ENCODE measurements at places on chromosomes 16 and 17.

GRCh38 chr17:71383091-71383490, 737.7 kb upstream of the SOX9 start:
- DNase-seq = no peak

DNA sequence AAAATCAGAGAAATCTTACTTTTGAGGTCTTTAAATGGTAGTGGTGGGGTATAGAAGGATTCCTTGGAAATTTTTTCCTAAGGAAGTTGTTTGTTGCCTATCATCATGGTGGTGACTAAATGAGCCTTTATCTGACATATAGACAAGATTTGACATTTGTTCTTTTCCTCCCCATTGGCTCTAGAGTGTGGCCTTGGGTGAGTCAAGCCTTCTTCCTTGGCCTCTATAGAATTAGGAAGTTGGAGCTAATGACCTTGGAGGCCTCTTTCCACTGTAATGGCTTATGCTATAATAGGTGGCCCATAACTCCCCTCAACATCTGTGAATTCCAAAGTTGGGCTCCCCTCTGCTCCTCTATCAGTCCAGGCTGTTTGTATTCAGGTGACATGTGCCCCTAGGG, 79.1 kb upstream of the HNF1B start:
- DNase-seq = no peak

GRCh38 chr16:80263181-80263823, 277.5 kb upstream of the DYNLRB2 start:
- no peak for DNase-seq

DNA sequence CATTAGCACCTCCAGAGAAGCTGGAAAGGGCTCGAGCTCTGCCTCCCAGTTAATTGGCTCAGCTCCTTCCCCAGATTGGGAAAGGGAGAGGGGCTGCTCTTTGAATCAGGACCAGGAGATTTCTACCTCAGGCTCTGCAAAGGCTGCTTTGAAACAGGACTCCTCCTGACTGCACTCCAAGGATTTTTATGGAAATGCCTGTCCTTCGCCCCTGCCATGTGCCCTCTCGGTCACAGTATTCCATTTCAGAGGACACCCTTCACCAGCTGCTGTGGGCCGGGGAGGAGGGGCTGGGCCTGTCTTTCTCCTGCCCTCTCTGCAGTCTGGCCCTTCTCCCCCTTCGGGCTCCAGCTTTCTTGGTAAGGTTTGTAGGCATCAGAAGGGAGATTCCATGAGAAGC, 13.6 kb downstream of the MRM1 start:
- no peak for DNase-seq

DNA sequence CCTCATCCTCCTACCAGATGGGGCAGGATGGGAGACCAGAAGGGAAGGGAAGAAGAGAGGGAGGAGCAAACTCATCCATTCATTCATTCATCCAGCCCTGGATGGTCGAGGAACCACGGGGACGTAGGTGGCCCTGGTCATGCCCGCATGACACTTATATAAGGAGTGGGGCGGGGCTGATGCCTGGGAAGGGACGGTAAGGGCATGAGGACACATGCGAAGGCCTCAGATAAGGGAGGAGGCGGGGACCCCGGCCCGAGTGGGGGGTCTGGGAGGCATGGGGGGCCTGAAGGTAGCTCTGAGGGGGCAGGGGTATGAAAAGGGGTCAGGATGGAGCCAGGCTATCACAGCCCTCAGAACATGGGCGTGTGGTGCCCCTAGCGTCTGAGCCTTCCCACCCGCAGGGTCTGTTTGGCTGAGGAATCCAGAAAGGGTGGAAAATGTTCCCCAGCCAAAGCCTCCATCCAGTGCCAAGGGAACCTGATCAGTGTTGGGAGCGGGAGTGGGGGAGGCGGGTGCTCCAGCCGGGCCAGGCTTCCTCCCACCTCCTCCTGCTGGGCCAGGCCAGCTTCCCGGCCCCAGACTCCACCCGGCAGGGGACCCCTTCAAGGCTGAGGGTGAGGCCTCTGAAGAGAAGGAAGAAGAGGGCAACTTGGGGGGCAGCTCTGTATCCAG, 17.6 kb upstream of the CD79B start:
- no peak for DNase-seq

DNA sequence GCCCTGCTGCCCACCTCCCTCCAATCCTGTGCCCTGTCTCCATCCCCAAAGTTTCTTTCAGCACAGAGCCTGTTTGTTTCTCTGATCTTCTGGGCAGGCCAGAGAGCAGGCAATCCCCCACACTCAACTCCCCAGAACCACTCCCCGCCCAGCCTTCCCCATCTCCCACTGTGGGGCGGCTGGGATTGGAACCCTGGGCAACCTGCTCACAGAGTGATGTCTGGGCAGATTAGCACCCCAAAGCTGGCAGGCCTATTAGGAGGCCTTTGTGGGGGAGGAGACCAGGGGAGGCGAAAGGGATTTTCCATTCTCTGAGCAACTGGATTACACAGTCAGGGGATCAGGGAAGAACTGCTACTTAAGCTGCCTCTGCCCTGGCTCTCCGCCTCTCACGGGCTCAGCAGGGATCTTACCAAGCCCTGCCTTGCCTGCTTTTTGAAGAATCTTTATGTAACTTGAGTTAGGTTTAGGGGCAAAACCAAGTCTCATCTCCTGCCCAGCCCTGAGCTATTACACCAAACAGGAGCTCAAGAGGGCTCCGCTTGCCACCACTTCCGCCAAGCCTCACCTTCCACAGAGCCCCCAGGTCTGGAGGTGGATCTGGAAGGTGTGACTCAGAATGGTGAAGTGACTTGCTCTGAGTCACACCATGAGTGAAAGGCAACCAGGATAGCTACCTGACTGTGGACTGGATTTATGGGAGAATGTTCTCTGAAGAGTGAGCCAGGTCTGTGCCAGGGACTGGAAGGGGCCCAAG, 16.0 kb upstream of the LHX1 start:
- DNase-seq = peak; percentile 78

- no peak for DNase-seq
Observed at GRCh38 chr17:76529224-76530094, 8.1 kb downstream of the CYGB start.

DNA sequence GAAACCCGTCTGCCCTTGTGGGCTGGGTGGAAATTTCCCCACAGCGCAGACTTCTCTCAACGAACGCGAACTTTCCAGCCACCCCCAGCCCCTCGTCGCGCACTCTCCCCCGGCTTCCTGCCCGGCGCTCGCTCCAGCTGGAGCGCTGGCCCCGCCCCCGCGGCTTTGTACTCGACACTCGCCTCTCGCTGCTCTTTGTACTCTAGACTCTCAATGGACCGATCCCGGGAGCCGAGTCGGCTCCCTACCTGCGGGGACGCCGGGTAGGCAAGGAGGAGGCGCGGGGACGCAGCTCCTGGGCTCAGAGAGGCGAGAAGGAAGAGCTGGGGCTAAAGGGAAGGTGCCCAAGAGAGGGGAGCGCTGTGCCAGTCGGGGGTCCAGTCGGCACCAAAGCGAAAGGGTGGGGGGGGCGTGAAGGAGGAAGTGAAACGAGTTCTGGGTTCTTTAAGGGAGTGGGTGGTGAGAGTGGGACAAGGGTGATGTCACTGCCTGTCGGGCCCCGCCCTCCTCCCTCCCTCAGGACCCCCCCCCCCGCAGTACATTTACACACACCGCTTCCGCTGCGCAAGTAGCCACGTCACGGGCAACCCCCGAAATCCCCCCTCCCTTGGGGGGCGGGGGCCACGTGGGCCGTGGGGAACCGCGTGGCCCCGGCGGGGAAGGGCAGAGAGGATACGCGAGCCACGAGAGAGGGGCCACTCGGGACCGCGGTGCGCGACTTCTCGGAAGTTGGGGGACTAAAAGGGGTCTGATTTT, 9.7 kb downstream of the KDM6B start:
- peak; percentile 89 for DNase-seq

- peak; percentile 42 for DNase-seq
Observed at GRCh38 chr17:16491703-16492612, at the start of gene LRRC75A. Gene LRRC75A (minus strand): TSS chr17:16492193. CDS start chr17:16491990, 203 bp downstream.

DNA sequence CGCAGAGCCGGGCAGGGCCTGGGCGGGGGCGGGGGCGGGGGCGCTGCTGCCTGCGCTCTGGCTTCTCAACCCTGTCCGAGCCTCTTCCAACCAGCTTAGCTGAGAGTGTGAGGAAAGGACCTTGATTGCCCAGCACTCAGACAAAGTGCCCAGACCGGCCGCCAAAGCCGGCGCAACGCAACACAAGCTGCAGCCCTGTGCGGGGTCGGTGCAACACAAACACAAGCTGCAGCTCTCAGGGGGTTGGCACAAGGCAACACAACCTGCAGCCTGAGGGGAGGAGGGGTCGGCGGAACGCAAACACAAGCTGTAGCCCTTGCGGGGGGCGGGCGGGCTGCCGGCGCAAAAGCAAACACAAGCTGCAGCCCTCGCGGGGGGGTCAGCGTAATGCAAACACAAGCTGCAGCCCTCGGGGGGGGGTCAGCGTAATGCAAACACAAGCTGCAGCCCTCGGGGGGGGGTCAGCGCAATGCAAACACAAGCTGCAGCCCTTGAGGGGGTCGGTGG, 60.0 kb downstream of the KLHDC4 start:
- no peak for DNase-seq

DNA sequence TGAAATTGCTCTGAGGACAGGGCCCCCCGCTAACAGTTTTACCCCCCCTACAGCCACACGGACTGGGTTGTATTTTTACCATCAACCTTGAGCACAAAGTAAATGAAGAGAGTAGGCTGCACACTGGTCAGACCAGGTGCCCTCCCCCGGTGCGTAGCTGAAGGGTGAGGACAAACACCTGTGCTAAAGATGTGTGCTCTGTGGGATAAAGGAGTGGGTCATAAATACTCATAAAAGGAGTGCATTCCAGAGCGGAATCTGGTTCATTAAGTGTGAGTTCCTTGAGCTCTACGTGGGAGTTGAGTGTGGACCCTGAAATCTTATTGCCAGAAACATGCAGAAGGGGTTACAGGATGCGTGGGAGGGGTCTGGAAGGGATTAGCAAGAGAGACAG, 217.0 kb downstream of the CCDC182 start:
- no peak for DNase-seq

GRCh38 chr17:78567991-78568390, 9.2 kb downstream of the DNAH17 start:
- no peak for DNase-seq

- no peak for DNase-seq
Observed at GRCh38 chr17:3894911-3895343, 2.1 kb upstream of the CAMKK1 start.

- no peak for DNase-seq
Observed at GRCh38 chr16:82113741-82114140, 56.3 kb downstream of the MPHOSPH6 start.

- no peak for DNase-seq
Observed at GRCh38 chr16:84631886-84632285, 14.0 kb upstream of the COTL1 start.

DNA sequence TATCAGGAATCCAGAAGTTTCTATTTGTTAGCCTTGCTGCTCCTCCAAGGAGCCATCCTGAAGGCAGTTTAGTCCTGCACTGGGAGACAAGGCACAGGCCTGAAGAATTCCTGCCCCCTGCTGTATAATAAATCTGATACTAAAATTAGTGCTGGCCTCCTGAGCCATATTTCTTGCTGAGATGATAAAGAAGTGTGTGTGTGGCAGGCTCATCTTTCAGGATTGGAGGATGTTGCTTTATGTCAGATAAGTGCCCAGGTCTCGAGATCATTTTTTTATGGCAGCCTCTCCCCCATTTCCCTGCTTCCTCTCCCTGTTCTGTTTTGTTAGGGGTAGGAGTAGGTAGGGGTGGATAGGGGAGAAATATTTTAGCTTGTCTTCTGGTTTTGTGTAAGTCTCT, 26.0 kb downstream of the MSI2 start:
- DNase-seq = no peak

- DNase-seq = peak; percentile 47
Observed at GRCh38 chr17:57747221-57748017, 2.3 kb upstream of the CCDC182 start.

- DNase-seq = no peak
Observed at GRCh38 chr17:2085648-2085949, 30.7 kb downstream of the HIC1 start.

- no peak for DNase-seq
Observed at GRCh38 chr16:73031155-73031866, 16.6 kb downstream of the ZFHX3 start.

- no peak for DNase-seq
Observed at GRCh38 chr16:5046914-5047313, 13.2 kb upstream of the NAGPA start.

Measured in stimulated activated CD4-positive, alpha-beta T cell treated with anti-CD3 and anti-CD28 coated beads, Interleukin-4, amount 100 ng/mL, for 24 hours (primary cell).